Stimulated activated CD8-positive, alpha-beta memory T cell treated with anti-CD3 and anti-CD28 coated beads, Interleukin-15, amount 100 ng/mL, for 4 hours (primary cell): ENCODE measurements at places on chromosomes 11 and 22.

- no peak for DNase-seq
Measured at GRCh38 chr11:123253911-123254310, 58.9 kb upstream of the CLMP start.

GRCh38 chr22:41847300-41847699 lies 14.4 kb downstream of the SREBF2 start:
- DNase-seq: no peak

DNA sequence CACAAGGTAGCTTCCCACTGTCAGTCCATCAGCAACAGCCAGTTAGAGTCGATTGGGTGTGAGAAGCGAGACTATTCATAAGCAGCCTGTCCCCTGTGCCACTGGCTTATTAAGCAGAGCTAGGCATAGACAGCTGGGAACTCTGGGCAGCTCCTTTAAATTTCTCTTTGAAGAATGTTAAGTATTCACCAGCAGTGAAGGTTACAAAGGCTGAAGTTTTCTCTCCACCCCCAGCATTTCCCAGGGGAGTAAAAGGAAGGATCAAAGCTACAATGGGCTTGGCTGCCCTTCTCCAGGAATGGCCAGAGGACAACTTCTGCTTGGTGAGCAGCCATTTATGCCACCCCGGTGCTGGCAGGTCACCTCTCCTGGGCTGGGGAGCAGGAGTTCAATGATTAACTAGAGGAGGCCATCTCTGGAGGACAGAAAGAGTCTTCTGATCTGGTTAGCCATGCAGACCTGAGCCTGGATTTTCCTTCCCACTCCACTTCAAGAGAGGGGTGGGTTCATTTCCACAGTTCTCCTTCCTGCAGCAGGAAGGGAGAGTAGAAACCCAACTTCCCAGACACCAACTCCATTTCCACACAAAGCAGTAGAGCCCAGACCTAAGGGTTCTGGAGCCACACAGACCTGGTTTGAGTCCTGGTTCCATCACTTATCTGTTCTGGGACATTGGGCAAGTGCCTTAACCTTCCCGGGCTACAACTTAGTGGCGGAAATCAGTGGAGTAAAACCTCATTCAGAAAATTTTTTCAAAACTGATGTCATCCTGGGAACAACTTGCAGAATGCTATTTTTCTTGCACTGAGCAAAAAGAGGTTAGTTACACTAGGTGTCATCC lies 22.6 kb downstream of the POU2AF3 start:
- no peak for DNase-seq

GRCh38 chr22:22342697-22343580 lies 98.4 kb downstream of the VPREB1 start:
- peak; percentile 36 for DNase-seq

DNA sequence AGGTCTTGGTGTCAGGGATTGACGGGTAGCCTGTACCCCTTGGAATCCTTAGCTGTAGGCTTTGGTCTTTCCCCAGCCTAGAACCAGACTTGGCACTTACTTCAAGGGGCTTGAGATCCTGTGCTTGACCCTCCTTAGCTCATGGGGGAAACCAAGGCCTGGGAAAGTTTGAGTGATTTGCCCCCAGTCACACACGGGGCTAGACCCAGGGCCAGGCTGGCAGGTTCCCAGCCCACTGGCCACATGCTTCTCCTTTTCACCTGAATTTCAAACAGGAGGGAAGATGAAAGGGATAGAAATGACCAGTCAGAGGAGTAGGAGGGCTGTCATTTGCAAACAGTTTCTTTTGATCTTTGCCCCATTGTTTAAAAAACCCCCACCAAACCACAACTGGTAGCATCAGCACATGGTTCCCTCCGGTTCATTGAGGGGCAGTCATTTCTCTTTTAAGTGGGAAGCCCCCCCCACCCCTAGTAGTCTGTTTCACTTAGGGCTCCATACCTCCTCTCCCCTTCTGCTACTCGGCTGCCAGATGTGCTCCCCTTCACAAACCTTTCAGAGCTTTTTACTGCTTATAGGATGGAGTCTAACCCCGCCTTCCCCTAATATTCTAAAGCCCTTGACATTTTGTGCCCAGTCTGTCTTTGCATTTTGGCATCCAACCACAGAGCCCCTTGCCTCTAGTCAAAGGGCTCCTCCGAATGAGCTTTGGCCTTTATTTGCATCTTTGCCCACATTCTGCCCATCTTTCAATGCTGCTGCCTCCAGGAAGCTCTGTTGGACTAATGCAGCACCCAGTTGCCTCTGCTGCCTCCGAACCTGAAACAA lies 37.6 kb downstream of the ZNRF3 start:
- no peak for DNase-seq

DNA sequence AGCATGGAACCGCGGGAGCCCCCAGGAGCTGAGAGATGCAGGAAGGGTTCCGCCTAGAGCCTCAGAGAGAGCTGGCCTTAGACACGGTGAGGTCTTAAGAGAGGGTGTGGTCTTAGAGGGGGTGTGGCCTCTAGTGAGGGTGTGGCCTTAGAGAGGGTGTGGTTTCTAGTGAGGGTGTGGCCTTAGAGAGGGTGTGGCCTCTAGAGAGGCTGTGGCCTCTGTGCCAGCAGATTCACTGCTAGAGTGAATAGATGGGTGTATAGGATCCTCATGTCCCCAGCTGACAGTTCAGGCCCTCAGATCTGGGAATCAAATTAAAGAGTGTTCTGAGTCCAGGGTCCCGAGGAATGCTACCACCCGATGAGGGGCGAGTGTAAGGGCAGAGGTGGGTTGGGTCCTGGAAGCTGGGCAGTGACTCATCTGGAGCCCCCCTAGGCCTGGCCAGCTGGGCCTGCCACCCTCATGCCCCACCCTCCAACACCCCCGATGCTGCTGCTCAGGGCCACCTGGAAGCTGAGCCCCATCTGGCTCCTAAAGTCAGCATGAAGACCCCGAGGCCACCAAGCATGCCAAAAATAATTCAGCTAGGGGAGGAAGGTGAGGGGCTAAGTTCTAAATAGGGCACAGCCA lies 49.5 kb downstream of the IGF2 start:
- no peak for DNase-seq

GRCh38 chr11:103528046-103528445 lies 418.8 kb downstream of the DYNC2H1 start:
- DNase-seq: no peak

DNA sequence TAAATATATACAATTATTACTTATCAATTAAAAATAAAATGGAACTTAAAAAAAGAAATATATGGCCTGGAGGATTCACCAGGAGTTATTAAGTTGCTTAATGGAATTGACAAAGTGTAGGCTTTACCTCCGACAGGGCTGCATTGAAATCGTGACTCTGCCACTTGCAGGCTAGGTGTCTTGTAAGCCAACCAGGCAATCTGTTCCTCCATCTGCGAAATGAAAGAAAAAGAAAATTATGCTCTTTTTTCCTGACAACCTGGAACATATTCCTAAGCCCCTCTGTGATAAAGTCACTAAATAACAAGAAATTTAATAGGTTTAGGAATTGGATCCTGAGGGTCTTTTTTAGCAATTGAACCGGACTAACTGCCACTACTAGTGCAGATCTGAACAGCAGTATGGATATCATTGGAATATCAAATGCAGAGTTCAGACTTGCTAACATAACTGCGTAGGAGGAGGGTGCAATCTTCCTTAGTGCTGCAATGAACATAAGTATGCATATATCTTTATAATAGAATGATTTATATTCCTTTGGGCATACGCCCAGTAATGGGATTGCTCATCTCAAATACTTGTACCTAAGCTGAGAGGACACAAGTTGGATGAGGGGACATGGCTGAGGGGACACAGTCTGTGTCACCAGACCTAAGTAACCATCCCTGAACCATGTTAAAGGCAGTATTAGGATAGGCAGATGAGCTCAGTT lies 42.5 kb upstream of the CEP126 start:
- no peak for DNase-seq

DNA sequence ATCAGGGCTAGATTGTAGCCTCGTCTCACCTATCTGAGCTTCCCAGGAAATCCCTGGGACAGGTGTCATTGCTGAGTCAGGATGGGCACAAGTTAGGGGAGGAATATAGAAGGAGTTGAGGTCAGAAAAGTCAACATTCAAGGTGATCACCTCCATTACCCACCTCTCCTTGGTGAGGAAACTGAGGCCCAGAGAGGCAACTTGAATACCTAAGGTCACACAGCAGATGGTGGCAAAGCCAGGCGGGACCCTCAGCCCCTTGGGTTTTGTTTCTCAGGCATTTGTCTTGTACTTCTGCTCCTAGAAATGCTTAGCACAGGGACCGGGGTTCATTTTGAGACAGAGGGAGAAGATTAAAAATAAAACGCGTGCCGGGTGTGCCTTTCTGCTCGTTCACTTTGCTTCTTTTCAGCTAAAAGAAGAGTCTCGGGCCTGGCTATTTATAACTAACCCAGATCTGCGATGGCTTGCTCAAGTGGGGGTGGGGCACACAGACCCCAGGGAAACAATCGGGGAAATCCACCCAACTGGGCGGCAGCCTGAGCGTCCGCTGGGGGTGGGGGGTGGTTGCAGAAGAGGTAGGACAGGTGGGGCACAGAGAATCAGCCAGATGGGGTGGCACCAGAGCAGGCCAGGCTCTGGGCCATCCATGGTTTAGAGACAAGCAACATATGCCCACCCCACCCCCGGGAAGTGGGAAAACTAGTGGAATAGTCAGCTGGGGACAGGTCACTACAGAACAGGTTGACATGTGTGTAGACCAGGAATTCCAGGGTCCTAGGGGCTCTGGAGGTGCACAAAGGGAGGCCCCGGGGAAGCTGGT lies 3.9 kb upstream of the GNAZ start:
- no peak for DNase-seq

- no peak for DNase-seq
Measured at GRCh38 chr11:131491503-131491902, 121.1 kb downstream of the NTM start.

DNA sequence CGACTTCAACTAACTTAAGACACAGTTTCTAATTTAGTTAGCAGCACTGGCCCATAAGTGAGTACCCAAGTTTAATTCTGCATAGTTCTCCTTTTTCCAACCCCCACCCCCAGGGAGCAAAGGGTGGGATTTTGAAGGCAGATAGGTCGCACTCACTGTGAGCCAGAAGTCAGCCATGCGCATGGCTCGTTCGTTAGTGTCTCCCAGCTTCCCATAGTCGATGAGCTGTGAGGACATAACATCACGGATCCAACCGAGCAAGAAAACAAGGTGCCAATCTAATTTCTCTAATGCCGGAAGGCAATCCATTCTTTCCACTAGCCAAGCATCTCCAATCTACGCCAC lies 577 bp downstream of the MRPL17 start:
- DNase-seq: no peak
